Activated gamma-delta T cell treated with Interleukin-2 at 50 U/mL for 16 hours (primary cell): ENCODE measurements at places on chromosomes 1 and 21.
A peak's percentile ranks its signal among the peaks of the same experiment; 100 is the strongest.

GRCh38 chr1:160708118-160708517 is 3.5 kb downstream of the CD48 start:
- no peak for DNase-seq

GRCh38 chr1:6408023-6408422 is 11.7 kb downstream of the HES2 start:
- no peak for DNase-seq

GRCh38 chr1:7300893-7301663 is 470.0 kb upstream of the VAMP3 start:
- no peak for DNase-seq

GRCh38 chr1:152048416-152049009 is 11.7 kb upstream of the S100A11 start:
- DNase-seq: peak; percentile 70

- DNase-seq: no peak
Observed at GRCh38 chr1:241695246-241696171, 43.4 kb downstream of the WDR64 start.

DNA sequence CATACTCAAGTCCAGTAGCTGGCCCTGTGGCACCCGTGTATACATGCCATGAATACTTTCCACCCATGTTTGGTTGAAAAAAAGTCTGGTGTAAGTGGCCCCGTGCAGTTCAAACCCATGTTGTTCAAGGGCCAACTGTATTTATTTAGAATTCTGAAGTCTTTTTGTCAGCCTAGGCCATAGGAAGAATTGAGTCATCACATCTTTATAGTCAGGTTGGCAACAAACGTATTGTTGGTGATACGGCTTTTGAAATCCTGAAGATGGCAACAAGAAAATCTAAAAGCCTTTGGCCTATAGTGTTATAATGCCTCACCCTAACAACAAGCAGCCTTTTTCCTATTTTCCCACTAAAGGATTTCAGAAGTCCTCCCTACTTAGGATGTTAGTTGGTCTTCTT is 363.6 kb downstream of the PLPP3 start:
- DNase-seq: no peak

DNA sequence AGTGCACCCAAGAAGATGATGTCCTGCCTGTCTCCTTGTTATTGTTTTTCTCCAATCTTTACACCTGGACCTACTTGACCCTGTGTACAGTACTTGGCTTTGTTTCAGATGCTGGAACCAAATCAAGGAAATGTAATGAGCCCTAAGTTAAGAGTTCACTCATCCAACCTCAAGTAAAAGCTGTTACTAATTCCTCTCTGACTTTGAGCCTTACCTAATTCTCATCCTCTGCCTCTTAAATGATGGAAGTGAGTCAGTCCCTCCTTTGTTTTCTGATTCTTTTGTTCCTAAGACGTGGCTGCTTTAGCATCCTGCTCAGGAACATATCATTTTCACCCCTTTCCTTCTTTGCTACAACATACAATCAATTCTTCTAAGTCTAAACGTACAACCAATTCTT is 15.3 kb upstream of the PLA2G4A start:
- no peak for DNase-seq
